ENCODE measurements at places on chromosomes 5 and 9.

DNA sequence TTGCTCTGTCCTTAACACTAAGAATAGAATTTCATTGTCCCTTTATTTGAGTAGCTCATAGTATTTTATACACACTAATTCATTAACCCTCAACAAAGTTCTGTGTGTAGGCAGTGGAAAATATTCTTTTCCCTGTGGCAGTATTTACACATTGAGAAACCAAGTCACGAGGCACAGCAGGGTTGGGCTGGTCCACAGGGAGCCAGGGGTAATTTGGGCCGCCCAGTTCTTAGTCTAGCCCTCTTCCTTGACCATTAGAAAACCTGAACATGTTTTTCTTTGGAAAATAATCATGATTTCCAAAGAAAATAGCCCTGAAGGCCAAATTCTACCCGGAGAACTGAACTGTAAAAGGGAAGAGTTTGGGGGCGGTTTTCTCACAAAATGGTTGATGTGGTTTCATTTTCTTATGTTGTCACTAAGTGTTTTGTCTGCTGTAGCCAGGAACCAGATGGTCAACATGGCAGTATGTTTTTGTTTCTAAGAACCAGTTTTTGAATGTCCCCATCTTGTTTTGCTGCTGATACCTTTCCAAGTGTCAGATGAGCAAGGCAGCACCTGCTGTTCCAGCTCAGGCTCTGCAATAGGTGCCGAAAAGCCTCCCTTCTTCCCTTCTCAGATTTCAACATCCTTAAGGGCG lies 29.6 kb downstream of the ARHGEF28 start:
- DNase-seq = no peak

- DNase-seq = peak; percentile 24
Measured at GRCh38 chr9:92986176-92987119, 39.1 kb downstream of the FGD3 start.

DNA sequence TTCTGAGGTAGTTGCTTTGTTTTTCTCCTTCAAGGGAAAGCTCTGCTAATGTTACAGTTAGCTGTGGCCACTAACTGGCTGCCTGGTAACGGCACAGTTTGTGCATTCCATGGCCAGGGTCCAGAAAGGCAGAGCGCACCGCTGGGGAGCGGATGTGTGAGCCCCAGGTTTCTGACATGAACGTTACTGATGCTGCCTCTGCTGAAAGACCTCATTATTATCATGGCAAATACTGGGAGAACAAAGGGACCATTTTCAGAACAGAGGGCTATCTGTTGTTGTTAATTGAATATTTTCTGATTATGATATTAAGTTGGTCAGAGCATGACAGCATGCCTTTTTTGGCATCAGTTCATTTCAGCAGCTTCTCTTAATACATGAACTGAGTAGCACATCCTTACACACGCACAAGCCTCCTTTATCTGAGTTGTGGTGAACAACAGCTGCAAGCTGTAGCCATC lies 134.1 kb downstream of the NUDT12 start:
- DNase-seq = peak; percentile 48

- DNase-seq = peak; percentile 56
Measured at GRCh38 chr9:74783408-74783807, 104.3 kb downstream of the TRPM6 start.

- no peak for DNase-seq
Measured at GRCh38 chr5:149038336-149039080, 24.4 kb downstream of the SH3TC2 start.

- DNase-seq = no peak
Measured at GRCh38 chr9:111232997-111233790, 96.8 kb downstream of the OR2K2 start.

DNA sequence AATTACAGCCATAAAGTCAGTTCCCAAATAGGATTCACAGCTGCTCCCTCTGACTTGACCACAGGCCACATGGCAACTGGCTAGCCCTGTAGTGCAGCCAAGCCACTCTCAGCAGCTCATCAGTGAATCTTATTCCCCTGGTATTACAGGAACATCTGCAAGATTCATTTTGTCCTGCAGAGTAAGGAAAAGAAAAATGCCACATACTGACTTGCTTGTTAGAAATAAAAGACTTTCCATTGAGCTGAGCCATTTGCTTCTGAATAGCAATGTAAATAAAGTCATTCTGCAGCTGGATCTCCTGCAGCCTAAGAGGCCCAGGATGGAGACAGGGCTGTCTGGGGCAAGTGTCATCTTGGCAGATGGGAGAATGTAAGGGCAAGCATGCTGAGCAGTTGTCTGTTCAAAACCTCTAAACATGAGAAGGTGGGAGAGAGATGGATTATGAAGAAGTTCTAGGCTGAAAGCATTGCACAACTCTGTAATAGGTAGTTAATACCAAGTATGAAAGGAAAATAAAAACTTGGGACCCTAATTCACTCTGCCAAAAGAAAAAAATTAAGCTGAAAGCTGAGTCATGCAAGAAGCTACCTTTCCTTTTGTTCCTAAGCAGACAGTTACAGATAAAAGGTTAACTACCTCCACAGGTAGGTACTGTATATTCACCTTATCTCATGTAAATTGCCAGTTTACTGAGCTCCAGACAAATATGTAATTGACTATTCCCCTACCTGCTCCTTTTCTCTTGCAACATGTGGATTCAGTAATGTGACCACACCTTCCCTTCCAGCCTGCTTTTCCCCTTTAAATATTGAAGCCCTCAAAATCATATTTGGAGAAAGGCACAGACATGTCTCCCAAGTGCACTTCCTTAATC lies 244.4 kb upstream of the RAI14 start:
- no peak for DNase-seq

DNA sequence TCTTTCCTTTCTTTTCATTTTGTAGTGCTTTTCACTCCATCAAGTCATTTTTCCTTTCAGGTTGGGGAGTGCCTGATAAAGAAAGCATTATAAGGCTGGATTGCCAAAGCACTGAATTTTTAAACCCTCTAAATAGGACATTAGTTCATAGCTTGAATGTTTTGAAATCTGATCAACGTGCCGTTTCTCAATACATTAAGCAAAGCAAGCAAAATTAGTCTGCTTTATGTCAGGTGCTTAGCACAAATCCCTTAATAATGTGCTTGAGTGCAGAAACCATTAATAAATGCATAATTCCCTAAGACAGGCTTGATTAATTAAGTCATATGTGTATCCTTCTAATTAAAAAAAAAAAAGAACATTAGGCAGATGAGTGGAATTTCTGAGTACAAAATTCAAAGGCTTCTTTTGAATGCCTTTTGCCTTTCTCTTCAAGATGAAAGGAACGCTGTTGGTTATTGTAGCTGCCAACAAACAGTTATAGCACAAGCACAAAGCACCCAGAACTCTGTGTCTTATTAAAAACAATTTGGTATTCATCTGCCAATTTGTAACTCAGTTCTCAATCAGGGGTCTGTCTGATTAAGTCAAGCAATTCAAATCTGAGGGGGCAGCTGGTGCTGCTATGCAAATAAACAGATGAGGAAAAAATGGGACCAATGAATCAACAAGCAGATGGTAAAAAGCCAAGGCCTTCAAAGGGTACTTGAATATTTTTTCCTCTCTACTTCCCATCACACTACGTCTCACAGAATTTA lies 233.7 kb downstream of the TLE1 start:
- DNase-seq = peak; percentile 61

GRCh38 chr9:96719921-96720320 lies 58.0 kb downstream of the ZNF510 start:
- DNase-seq = no peak

GRCh38 chr5:74903165-74903787 lies 37.1 kb upstream of the FAM169A start:
- no peak for DNase-seq

DNA sequence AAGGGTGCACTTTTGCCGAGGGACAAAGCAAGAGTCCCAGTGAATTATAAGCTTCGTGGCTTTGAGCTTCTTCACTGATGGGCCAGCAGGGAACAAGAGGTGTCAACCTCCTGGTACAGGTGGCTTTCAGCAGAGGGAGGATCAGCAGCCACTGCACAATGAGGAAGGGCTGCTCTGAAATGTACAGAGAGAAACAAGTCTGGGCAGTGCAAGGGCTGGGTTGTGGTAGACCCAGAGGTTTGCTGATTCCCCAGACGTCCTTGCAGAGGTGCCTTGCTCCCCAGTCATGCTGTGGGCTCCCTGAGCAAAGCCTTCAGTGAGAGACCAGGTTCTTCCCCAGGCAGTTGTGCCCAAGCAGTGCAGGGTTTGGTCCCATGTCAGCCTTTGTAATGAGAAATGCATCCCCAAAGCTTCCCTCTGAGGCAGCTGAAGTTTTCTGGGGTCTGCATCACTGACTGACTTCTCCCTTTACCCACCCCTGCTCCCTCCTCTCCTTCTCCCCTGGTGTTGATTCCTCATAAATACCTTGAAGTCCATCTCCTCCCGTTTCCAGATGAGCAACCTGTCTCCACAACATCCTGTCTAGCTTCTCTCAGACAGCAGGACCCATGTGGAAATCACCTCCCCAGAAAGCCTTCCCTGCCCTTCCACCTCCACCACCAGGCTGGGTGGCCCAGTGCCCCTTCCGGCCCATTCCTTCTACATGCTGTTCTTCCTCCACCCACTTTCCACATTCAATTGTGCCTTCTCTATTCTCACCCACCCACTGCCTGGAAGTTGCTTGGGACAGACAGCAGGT lies 599.6 kb upstream of the ADAMTS16 start:
- no peak for DNase-seq

- no peak for DNase-seq
Measured at GRCh38 chr5:123907349-123907748, 395.4 kb downstream of the CSNK1G3 start.

DNA sequence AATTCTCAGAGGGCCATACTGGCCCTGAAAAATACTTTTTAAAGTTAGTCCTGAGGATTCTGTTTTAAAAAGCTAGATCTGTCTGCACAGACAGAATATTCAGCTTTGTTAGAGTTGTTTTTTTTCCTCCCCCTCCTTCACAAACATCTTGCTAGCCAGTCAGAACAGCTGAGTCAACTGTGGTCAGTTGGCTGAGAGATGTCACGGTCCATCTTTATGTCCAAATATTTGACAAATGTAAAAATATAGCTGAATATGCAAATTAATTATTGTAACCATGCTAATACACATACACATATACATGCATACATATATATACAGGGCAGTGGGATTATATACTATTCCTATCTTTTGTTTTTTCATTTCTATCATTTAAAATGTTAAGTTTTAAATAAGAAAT lies 33.9 kb downstream of the UNC13B start:
- DNase-seq = peak; percentile 67

DNA sequence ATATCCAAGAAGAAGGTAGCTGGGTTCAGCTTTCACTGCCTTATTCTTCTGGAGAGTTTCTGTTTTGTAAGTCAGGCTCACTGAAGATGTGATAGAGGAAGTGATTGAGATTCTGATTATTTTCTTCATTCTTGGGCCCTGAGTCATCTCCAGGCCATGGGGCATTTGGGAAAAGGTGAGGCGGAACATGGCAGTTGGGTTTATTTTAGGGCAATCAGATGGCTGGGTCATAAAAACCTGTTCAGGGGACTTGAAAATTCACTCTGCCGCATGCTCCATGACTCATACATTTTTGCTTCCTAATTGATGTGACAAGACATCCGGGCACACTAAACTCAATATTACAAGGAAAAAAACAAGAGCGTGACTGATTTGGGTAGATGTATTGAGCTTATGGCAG lies 265.7 kb upstream of the KLF4 start:
- DNase-seq = peak; percentile 33

- DNase-seq = no peak
Measured at GRCh38 chr5:137051161-137051560, 448.0 kb downstream of the SPOCK1 start.

DNA sequence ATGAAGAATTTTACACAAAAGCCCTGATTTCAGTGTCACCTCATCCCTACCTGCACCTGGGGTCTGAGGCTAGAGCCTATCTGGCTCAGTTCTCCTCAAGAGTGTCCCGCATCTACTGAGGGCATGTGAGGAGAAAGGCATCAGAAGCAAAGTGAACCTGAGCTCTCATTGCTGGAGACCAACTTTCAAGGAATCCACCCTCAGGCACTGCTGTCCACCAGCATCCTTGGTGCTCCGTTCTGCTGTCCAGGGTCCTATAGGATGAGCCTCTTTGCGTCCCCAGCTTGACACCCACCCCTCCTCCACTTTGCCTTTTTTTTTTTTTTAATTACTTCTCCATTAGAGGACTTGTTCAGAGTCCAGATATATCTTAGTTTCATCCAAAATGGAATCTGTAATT lies 49.5 kb downstream of the CAMSAP1 start:
- DNase-seq = no peak

DNA sequence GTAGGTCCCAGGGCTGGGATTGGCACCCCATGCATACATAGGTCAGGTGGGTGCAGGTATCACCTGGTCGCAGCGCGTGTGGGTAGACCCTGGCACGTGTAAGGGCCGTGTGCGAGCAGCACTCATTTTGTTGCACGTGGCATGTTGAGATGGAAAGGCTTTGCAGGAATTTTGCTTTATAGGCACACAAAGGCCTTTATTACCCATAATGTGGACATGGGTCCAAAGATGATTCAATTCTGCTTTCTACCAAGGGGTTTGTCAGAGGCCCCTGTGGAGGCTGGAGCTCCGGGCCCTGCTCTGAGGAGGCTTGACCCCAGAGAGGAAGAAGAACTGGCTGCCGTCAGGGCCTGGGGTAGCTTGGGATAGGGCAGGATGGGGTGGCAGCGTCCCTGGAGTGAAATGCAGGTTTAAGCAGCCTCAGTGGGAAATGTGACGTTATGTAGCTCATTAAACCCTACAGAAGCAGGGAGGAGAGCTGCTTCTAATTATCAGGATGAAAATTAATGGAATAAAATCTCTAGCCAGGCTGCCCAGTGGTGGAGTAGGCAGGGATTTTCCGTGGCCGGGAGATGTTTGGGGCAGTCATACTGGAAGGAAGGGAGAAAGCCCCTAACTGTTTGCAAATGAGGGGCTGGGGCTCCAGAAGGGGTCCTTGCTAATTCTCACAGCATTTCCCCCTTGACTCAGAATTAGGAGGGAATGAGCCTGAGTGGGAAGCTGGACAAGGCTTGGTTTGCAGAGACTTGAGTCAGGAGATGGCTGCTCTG lies 103.3 kb upstream of the PITX1 start:
- no peak for DNase-seq

- DNase-seq = peak; percentile 96
Measured at GRCh38 chr9:105064248-105065097, 136.5 kb upstream of the ABCA1 start.
